DMS79 treated with DMSO at 0.1 percent for 48 hours (cell line): ENCODE measurements at places on chromosomes 4 and X.

DNA sequence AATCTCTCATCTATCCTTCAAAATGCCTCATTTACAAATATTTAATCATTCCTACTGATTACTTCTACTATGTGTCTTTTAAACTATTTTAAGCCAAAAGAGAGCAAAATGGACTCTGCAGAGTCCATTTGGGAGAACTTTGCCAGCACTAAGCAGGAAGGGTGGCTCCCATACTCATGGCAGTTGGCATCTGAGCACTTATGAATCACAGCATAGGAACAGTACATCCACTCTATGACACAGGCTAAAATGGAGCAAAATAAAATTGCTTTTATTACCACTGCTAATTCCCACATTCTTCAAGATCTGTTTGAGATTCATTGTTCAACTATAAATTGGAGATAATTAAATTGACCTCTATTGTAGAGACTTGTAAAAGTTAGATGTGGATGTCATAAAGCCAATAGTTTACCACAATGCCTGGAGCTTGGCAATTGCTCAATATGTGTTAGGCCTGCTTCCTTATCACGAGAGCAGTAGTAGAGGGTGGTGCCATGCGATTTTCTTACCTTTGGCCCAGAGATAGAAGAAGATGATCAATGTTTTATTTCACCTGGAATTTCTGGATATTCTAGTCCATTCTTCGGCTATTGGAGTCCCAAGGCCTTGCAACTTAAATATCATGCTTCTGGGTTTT lies 19.1 kb downstream of the HPGD start:
- DNase-seq: no peak

GRCh38 chrX:135454816-135455215 lies 33.1 kb downstream of the SMIM10L2A start:
- no peak for DNase-seq

GRCh38 chrX:21926116-21926515 lies 14.4 kb upstream of the SMS start:
- no peak for DNase-seq

DNA sequence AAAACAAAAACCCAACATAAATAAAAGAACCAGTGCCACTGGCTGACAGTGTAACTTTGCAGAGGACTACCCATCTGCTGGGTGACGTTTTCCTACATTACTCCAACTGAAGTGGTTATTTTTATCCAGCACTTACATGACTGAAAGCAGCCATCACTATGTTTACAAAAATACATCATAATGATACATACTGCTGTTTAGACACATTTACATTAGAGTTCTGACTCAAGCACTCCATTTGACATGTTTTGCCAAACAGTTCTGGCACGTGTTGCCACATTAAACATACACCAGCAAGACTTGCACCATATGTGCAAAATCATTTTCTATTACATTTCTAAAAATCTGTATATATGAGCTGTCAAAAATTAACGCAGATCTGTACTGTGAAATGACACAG lies 39.6 kb downstream of the BEND4 start:
- no peak for DNase-seq

DNA sequence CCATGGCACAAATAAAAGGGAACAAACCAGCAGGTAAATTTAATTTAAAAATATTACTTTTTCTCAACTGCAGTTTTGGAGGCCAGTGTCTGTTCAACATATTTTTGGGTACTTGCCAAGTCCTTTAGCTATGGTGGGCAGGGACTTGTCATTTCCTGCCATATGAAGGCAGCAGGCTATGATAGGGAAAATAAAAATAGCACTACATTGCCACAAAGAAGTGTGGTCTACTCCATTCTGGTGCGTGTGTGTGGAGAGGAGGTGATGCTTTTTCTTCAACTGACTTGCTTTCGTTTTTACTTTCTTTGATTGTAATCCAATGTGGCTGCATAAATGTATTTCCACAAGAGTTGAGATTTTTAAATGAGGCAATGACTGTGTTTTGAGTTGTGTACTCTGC lies 17.2 kb downstream of the GPR174 start:
- DNase-seq: no peak

DNA sequence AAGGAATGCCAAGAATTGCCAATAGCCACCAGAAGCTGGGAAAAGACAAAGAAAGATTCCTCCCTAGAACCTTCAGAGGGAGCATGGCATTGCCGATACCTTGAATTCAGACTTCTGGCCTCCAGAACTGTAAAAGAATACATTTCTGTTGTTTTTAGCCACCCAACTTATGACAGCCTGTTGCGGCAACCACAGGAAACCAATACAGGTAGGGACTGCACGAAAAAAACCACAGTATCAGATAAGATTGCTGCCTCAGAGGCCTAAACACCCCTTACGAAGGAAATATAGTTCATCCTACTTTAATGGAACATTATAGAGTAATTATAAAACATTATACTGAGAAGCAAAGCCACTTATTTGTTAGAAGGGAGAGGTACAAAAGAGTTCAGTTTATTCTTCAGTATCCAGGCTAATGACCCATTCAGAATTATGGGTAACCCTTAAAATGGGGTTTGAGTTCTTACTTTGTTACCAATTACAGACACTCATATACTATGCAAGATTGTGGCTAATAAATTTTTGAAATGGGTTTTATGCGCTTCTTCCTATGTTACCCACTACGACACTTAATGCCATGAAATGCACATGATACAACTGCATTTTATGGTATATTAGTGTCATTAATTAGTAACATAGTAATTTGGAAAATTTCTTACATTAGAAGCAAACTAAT lies 37.4 kb upstream of the SMIM10L2A start:
- no peak for DNase-seq
